ENCODE measurements at places on chromosomes 4 and X.

DNA sequence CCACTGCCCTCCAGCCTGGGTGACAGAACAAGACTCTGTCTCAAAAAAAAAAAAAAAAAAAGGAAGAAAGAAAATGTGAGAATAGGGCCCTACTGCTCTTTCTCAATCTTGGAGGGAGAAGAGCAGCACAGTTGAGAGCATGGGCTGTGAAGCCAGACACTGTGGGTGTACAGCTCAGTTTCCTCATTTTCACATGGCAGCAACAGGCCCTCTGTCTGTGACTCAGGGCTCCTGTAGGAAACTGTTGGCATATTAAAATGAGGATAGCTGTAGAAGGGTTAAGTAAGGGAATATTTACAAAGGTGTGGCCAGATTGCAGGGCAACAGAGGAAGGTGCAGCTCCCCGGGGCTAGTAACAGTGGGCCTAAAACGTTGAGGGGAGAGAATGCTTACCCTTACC lies 3.4 kb downstream of the AKAP14 start:
- no peak overlapping the region for H3K27ac ChIP-seq
- H3K4me1 ChIP-seq: no peaks in the 10 kb centered on the region
- H3K27me3 ChIP-seq: no peaks in the 10 kb centered on the region
- H3K36me3 ChIP-seq: no peaks in the 10 kb centered on the region
- H3K4me3 ChIP-seq: no peak overlapping the region

DNA sequence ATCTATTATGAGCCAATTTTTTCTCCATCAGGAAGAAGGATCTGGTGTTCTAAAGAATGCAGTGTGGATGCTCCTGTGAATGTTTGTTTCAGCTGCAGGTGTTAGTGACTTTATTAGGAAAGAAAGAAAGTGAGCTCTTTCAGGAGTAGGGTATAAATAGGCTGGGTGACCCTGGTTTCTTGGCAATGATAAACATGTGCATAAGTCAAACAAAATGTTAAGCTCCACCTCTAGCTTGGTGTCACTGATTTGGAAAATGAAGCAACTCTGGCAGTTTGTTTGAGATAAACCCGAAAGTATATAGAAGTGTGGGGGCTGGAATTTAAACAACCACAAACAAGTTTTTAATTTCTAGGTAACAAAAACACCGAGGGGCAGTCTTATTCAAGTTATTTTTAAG lies 152.3 kb downstream of the COL4A6 start:
- H3K4me3 ChIP-seq: no peak overlapping the region
- H3K27me3 ChIP-seq: no peaks in the 10 kb centered on the region
- no peaks in the 10 kb centered on the region for H3K36me3 ChIP-seq
- no peaks in the 10 kb centered on the region for H3K4me1 ChIP-seq
- no peak for DNase-seq
- H3K27ac ChIP-seq: no peak overlapping the region

- H3K4me3 ChIP-seq: no peak overlapping the region
- H3K27ac ChIP-seq: no peak overlapping the region
- peaks cover 3% of the 10 kb centered on the region for H3K4me1 ChIP-seq
- no peak for DNase-seq
- H3K27me3 ChIP-seq: peaks cover 99% of the 10 kb centered on the region
- H3K36me3 ChIP-seq: no peaks in the 10 kb centered on the region
These were observed 2.8 kb upstream of the GSX2 start for GRCh38 chr4:54097152-54097551.

GRCh38 chrX:35809781-35810180 lies 11.6 kb downstream of the MAGEB16 start:
- DNase-seq: no peak
- H3K27me3 ChIP-seq: no peaks in the 10 kb centered on the region
- no peak overlapping the region for H3K4me3 ChIP-seq
- H3K4me1 ChIP-seq: no peaks in the 10 kb centered on the region
- H3K36me3 ChIP-seq: no peaks in the 10 kb centered on the region
- no peak overlapping the region for H3K27ac ChIP-seq

DNA sequence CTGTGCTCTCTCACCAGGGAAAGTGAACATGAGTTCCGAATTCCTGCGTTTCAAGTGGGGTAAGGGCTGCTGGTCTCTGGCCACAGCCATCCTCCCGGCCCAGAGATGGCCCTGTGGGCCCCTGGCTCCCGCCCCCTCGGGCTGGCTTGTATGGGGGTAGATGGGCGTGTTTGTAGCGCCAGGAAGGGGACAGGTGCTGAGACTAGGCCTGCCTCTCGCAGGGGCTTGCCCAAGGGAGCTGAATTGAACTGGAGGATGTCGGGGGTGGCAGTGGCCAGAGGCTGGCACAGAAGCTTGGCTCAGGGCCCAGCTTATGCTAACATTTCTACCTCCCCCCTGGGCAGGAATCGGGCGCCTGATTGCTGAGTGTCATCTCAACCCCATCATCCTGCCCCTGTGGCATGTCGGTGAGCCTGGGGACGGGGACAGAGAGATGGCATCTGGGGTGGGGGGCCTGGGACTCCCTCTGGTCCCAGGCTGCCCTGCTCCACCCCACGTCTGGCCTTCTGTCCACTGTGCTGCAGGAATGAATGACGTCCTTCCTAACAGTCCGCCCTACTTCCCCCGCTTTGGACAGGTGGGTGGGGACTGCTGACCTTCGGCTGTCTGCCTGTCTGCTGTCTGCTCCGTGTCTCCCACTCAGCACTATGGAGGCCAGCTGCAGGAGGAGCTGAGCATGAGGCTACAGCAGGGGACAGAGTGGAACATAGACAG lies 8.5 kb downstream of the TAFAZZIN start:
- no peak overlapping the region for H3K4me3 ChIP-seq
- H3K27ac ChIP-seq: no peak overlapping the region
- no peaks in the 10 kb centered on the region for H3K4me1 ChIP-seq
- DNase-seq: no peak

GRCh38 chr4:92299152-92299551 lies 4.6 kb upstream of the GRID2 start:
- no peaks in the 10 kb centered on the region for H3K36me3 ChIP-seq
- H3K4me1 ChIP-seq: no peaks in the 10 kb centered on the region
- no peak overlapping the region for H3K27ac ChIP-seq
- no peak for DNase-seq
- H3K27me3 ChIP-seq: peaks cover 9% of the 10 kb centered on the region
- no peak overlapping the region for H3K4me3 ChIP-seq

GRCh38 chrX:14051416-14051815 lies 21.7 kb upstream of the GEMIN8 start:
- H3K27ac ChIP-seq: no peak overlapping the region
- H3K4me3 ChIP-seq: no peak overlapping the region
- no peaks in the 10 kb centered on the region for H3K4me1 ChIP-seq
- DNase-seq: no peak
- no peaks in the 10 kb centered on the region for H3K36me3 ChIP-seq

DNA sequence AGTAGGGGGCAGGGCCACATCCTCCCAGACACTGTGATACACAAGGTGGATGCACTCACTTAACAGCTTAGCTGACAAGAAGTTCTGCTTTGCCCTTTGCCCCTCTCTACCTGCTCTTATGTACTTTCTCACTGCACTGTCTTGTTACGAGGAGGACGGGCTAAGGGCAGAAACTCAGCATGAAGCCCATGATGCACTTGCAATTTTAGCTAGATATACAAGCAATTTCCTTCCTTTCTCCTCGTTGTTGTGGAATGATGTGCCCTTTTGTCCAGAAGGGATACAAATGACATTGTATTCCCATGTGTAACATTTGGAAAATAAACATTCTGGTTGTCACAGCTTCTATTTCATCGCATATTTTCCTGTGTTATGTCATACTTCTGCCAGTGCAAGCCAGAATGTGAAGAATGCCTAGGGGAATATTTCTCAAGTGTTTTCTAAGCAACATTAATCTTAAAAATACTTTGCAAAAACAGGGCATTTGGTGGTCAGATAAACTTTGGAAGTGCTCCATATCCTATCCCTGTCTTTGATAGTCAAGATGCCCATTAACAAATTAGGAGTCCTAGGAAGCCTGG lies 47.2 kb downstream of the MAOA start:
- H3K4me3 ChIP-seq: no peak overlapping the region
- H3K27me3 ChIP-seq: no peaks in the 10 kb centered on the region
- no peaks in the 10 kb centered on the region for H3K36me3 ChIP-seq
- H3K4me1 ChIP-seq: no peaks in the 10 kb centered on the region

- no peak overlapping the region for H3K27ac ChIP-seq
- no peaks in the 10 kb centered on the region for H3K4me1 ChIP-seq
- peaks cover 12% of the 10 kb centered on the region for H3K36me3 ChIP-seq
- no peak overlapping the region for H3K4me3 ChIP-seq
- no peak for DNase-seq
These were observed 70.6 kb downstream of the FAM193A start for GRCh38 chr4:2606960-2607506.

- H3K27me3 ChIP-seq: no peaks in the 10 kb centered on the region
- no peak for DNase-seq
- peaks cover 5% of the 10 kb centered on the region for H3K4me1 ChIP-seq
- H3K36me3 ChIP-seq: no peaks in the 10 kb centered on the region
- no peak overlapping the region for H3K27ac ChIP-seq
These were observed 39.6 kb downstream of the FNIP2 start for GRCh38 chr4:158808399-158808798.
